ENCODE measurements at places on chromosomes 3 and 15. TPM values are rescaled to one million over a fixed set of nuclear protein-coding genes. Genes with fewer than 3 reads are reported as not detected.
A peak's percentile ranks its signal among the peaks of the same experiment; 100 is the strongest.

DNA sequence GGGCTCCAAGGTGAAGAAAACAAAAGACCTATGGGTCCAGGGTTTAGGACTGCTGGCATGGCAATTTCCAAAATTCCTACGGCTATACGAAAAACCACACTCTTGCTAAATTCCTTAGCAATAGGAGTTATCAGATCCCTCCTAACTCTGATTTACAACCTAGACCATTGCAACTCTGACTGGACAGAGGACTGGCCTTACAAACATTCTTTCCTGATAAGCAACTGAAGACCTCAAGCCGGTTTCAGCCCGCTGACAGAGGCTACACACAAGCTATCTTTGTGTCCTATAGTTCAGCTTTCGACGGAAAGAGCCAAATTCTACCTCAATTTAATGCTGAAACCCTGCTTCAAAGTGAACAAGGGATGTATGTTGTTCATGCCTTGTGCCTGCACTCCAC lies 38.3 kb upstream of the AGBL1 start:
- DNase-seq: no peak

Gene PLSCR2
- 0.67 TPM for polyA plus RNA-seq

GRCh38 chr3:191253089-191253799 lies 54.2 kb downstream of the OSTN start:
- no peak for DNase-seq

Gene STRIT1
- 0.20 TPM for polyA plus RNA-seq

DNA sequence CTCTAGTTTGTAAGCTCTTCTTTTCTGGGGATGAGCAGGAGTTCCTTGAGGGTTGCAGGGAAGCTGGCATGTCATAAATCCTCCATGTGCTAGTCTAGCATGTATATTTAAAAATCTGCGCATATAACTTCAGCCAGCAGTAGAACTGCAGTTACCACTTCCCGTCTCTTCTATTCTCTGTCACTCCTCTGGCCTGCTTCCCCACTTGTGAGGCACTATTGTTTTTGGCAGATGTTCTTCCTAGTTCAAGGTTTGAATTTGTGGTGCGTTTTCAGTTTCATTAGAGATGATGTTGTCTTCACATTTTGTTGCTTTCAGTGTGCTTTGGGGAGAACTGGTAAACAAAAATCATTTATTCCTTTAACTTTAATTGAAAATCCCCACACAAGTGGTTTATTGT lies 169.1 kb upstream of the ZPLD1 start:
- DNase-seq: no peak

Gene RARRES1
- 72.2 TPM for polyA plus RNA-seq

GRCh38 chr3:41630708-41631107 lies 331.2 kb downstream of the ULK4 start:
- no peak for DNase-seq

GRCh38 chr15:89569090-89569745 lies 6.1 kb upstream of the TICRR start:
- DNase-seq: no peak

- no peak for DNase-seq
These were observed 258.7 kb downstream of the SLCO3A1 start for GRCh38 chr15:92112180-92112579.

Gene STAC
- 0.63 TPM for polyA plus RNA-seq

Gene COLQ
- polyA plus RNA-seq: 8.7 TPM

Gene LINS1
- polyA plus RNA-seq: 24.7 TPM

- DNase-seq: no peak
These were observed 1.3 kb downstream of the FXR1 start for GRCh38 chr3:180913581-180914404.

DNA sequence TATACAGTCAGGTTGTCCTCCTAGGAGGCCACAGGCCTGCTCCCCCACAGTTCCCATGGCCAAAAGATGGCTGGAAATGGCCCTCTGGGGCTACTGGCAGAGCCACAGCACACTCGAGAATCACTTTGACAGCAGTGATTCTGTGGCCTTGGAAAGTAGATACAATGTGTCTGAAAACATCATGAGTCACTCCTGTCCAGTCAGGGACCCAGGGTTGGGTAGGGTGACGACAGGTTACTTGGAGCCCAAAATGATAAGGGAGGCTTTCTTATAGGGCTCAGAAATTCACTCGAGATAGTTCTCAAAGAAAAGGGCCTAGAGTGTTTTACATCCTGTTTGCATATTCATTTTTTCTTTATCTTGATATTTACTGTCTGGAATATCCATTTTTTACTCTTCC lies 24.3 kb downstream of the MRPS25 start:
- DNase-seq: no peak

DNA sequence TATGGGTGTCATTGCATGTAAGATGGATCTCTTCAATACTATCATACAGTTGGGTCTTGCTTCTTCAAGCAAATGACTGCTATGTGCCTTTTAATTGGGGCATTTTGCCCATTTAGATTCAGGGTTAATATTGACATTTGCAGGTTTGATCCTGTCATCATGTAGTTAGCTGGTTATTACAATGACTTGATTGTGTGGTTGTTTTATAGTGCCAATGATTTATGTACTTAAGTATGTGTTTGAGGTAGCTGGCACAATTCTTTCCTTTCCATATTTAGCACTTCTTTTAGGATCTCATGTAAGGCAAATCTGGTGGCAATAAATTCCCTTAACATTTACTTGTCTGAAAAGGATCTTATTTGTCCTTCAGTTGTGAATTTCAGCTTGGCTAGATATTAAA lies 267.5 kb downstream of the VGLL3 start:
- DNase-seq: no peak

DNA sequence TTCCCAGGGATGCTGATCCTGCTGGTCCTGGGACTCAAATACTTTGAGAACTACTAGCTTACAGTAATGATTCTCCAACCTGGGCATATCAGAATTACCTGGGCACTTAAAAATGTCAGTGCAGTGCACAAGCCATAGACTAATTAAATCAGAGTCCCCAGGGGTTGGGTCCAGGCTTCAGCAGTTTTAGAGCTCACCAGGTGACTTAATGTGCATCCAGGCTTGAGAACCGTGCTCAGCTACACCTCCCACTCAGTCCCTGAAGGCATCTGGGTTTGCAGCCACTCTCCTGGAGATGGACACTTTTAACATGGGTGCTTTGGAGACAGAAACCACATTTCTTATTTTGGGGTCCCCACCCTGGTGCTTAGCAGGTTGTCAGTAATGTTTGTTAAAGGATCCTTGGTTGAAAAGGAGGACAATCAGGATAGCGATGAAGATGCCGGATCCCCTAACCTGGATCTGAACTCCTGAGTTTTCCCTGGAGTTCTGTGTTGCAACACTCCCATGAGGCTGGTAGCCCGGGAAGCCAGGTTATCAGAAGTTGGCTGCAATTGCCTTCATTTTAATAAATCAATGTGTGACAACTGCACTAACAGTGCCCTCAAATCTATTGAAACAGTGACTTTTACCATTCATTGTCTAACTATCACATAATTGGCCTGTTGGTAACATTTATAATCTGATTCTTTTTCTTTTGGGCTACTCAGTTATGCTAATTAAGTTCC lies 48.1 kb downstream of the BFSP2 start:
- DNase-seq: no peak

DNA sequence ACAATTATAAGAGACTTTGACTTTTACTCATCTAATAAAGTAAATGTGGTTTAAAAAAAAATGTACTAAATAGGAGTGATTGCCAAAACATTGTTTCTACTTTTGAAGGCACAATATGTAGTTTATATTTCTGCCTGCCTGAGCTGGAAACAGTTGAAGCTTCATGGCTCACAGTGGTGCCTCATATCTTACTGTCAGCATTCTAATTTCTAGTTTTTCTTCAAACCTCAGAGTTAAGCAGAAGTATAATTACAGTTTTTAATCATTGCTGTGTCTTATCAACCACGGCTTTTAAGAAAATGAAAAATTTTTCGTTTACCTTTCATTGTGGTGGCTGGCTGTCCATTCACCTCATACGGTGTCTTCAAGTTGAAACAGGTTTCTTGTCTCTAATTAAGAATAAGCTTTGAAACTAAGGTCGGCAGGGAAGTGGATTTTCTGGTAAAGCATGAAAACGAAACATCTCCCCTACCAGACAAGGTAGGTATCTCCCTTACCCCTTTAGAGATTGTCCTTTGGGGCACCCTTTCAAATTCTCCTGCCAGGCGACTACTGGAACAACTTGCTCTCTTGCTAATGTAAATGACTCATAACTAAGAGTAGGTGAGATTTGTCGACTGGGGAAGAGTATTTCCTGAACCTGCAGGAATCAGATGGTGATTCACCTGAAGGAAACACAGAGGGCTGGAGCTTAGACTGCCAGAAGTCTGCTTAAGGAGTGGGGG lies at the start of gene GPR87:
Gene GPR87, minus strand, starts transcription at position 554 of the 725 bp plus-strand sequence. CDS start 16,720 bp downstream, outside the sequence.
- no peak for DNase-seq

- DNase-seq: no peak
These were observed 393.4 kb upstream of the NR2F2 start for GRCh38 chr15:95937128-95937528.

DNA sequence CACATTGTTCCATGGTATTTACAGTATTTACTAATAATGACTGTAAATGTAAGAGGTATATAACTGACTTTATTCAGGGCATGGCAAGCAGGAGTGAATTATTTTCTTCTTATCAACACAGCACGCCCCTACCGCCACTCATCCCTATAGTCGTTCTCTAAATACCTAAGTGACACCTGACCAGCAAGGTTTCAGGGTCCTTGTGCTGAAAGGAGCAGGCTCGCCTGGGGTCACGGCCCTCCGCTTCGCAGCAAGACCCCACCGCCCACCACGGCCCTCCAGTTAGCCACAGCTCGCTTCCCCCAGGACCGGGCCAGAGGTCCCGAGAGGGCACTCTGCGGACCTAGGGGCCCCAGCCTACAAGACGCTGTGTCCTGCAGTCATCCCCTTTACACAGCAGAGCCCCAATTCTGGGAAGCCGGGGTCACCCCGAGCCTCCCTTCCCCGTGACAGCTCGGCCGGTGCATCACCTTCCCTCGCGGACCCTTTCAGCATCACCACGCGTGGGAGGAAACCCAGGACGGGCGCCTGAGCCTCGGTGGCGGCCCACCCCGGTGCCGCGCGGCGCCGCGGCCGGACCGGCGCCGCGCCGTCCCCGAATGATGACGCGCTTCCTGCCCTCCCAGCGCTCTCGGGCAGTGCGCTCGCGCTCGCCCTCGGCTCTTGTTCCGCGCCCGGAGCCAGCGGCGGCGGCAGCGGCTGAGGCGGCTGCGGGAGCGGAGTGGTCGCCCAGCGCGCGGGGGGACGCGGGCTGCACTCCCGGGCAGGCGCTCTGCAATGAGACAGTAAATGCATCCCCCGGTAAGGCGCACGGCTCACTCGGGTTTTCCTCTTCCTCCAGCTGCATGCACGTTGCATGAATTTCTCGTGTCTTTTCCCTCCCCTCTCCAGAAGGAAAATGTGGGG lies 225.1 kb upstream of the C2CD4B start:
- peak; percentile 66 for DNase-seq

GRCh38 chr3:181278468-181279238 lies 289.1 kb upstream of the DNAJC19 start:
- no peak for DNase-seq

- no peak for DNase-seq
These were observed 20.3 kb downstream of the IL12A start for GRCh38 chr3:160008961-160009360.

- peak; percentile 69 for DNase-seq
These were observed 191.3 kb upstream of the ZNF385D start for GRCh38 chr3:21942328-21942727.

- DNase-seq: no peak
These were observed 294.0 kb upstream of the SOX2 start for GRCh38 chr3:181417748-181418147.

Gene ASB14
- polyA plus RNA-seq: 1.5 TPM

DNA sequence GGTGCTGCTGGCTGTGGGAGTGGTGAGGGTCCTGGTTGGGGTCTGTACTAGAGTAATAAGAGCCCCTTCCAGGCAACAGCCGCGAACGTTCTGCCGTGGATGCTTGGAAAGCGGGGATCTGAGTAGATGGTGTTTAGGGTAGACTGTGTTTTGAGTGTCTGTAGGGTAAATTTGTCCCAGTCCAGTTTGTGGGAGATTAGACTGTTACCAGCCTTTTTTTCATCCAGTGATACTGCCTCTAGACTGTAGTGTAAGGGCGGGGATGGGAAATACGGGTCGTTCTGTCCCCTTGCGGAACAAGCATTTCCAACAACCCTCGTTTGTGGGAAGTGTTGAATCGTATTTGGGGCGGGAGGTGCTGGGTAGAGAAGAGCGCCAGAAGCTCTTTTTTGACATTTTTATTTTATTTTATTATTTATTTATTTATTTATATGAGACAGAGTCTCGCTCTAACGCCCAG lies 424 bp downstream of the HAUS2 start:
- DNase-seq: no peak

Gene CILP
- polyA plus RNA-seq: 1.6 TPM

Gene PLSCR4
- 61.8 TPM for polyA plus RNA-seq

DNA sequence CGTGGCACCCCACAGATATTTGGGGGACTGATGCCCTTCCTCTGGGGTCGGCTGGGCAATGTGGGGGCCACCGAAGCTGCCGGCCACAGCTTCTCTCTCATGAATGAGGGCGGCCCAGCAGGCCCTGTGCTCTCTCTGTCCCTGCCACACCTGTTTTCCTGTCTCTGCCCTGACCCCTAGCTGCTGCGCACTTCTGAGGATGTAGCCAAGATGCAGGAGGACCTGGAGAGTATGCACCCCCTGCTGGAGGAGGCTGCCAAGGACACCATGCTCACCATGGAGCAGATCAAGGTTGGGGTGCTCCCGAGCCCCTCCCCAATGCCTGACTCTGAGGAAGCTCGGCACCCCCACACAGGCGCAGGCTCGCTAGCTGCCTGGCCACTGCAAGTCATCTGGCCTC lies 59.7 kb downstream of the SEMA3G start:
- peak; percentile 32 for DNase-seq

DNA sequence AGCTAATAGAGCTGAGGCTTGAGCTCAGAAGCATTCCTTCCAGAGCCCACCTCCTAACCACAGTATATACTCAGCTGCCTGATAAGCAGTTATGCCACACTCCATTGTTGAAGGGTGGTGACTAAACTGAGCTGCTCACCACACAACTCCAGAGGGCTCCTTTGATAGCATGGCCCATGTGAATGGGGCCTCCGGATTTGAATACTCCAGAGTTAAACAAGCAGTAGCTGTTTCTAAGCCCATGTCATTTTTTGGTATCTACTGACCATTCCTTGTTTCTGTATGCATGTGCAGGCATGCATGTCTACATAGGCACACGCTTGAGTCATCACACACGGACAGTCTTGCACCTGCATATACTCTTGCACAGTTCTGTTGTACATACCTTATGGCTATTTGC lies 28.9 kb downstream of the IGSF10 start:
- no peak for DNase-seq

Gene CTXN2
- not detected for polyA plus RNA-seq

GRCh38 chr15:39154776-39155175 lies 426.1 kb upstream of the THBS1 start:
- no peak for DNase-seq
